AG04450 (cell line): ENCODE measurements at places on chromosomes 5 and 9.

GRCh38 chr9:34349324-34349723, 20.0 kb downstream of the NUDT2 start:
- DNase-seq, result no peak

DNA sequence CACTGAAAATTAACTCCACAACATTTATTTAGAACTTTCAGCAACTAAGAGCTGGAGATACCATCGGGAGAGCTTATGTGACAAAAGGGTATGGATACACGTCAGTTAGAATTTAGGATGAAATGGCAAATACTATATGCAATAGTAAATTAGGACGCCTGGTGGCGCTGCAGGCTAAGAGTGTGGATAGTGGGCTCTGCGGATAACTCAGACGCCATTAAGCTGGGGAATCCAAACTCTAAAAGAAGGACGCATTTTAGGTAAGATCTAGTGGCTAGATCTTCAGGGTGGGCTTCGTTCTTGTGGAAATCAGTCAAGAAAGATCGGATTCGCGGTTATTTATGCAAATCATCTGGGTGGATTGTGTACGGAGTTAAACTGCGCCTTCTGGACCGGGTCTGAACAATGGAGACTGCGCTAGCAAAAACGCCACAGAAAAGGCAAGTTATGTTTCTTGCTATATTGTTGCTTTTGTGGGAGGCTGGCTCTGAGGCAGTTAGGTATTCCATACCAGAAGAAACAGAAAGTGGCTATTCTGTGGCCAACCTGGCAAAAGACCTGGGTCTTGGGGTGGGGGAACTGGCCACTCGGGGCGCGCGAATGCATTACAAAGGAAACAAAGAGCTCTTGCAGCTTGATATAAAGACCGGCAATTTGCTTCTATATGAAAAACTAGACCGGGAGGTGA, at the start of gene PCDHB5:
TSS of gene PCDHB5 (plus strand) at position 177 of the 688 bp plus-strand sequence. CDS start at position 406, 229 bp downstream.
- DNase-seq, result no peak

GRCh38 chr9:13570068-13570974, 290.8 kb upstream of the MPDZ start:
- no peak for DNase-seq

DNA sequence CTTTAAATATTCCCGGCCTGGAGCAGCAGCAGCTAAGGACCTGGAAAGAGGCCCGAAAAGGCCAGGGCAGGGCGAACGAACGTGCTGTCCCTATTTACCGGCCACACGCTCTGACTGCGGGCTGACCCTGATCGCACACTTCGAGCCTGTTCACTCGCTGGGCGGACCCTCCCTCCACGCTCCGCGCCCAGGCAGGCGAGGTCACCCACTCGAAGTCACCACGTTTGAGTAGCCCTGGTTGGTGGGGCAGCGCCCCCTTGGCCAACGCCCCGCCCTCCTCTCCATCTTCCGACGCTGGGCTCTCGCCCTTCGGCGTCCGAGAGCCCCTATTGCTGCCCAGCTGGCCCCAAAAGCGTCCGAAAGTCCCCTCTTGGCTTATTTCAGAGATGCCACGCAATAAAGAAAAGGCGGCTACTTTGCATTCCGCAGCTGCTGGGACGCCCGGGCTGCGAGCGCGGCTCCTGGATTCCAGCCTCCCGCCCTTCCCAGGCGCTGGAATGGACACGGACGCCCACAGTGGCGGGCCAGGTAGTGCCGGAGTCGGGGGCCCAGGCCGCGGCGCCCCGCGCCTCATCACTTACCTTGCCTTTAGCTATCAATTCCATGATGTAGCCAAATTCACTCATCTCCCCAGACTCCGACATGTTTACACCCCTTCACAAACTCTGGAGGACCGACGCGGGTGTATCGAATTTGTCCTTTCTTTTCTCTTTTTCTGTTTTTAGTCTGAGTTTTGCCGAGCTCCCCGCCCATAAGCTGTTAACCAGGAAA, 9.9 kb upstream of the TRIM36 start:
- DNase-seq, result no peak

DNA sequence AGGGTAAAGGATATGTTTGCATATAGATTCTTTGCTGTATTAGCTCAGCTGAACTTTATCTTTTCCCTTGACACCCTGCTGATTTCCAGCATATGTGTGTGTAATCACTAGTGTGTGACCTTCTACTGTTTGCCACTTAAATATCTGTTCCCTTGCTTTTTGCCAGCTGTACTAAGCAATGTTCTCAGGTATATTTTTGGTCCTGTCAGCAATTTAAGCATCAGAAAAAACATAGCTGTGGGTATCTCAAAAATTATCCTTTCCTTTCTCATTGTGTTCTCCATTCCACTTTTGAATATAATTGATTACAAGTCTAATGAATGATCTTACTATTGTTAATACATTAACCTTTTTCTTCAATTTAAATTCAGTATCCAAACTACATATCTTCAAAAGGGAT, 59.2 kb upstream of the CDH10 start:
- no peak for DNase-seq

- no peak for DNase-seq
Observed at GRCh38 chr5:180495292-180495691, 1.1 kb downstream of the CNOT6 start.

DNA sequence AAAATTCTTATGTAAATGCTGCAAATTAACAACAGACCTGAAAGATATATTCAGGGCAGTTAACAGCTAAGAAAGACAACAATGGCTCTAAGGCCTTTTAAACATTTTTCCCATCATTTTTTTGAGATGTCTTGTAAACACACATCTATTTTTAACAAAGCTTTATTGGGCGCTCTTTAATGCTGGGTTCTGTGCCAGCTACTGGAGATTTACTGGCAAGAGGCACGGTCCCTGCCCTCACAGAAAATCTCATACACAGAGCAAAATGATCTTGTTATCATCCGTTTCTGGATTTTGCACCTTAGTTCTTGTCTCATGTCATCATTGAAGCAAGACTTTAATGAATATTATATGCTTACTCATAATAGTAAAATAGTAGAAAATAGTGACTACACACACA, 1022.3 kb upstream of the WWC1 start:
- no peak for DNase-seq

DNA sequence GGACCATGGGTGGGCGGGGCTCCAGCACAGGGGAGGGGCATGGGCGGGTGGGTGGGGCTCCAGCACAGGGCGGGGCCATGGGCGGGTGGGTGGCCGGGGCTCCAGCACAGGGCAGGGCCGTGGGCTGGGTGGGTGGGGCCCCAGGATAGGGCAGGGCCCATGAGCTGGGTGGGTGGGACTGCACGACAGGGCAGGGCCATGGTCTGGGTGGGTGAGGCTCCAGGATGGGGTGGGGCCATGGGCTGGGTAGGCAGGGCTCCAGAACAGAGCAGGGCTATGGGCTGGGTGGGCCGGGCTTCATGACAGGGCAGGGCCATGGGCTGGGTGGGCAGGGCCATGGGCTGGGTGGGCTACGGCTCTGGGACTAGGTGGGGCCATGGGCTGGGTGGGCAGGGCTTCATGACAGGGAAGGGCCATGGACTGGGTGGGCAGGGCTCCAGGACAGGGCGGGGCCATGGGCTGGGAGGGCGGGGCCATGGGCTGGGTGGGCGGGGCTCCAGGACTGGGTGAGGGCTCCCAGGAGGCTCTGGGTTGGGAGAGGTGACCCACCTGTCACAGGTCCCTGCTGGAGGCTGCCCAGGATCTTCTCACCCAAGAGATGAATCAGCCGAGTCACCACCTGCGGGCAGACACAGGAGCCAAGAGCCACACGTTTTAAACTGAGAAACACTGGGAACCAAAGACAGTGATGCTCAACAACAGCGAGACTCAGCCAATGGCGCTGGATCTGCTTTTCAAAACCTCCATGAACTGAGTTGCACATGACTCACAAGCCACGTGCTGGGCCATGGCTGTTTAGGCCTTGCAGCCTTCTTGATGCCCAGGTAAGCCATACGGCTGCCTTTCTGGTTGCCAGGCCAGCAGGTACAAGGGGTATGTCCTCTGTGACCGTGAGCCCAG, 33.6 kb upstream of the NSMF start:
- DNase-seq, result no peak
